PC-9 (cell line): ENCODE measurements at places on chromosomes 12 and 14.

- DNase-seq: no peak
Observed at GRCh38 chr14:103258211-103258610, 75.8 kb upstream of the EIF5 start.

DNA sequence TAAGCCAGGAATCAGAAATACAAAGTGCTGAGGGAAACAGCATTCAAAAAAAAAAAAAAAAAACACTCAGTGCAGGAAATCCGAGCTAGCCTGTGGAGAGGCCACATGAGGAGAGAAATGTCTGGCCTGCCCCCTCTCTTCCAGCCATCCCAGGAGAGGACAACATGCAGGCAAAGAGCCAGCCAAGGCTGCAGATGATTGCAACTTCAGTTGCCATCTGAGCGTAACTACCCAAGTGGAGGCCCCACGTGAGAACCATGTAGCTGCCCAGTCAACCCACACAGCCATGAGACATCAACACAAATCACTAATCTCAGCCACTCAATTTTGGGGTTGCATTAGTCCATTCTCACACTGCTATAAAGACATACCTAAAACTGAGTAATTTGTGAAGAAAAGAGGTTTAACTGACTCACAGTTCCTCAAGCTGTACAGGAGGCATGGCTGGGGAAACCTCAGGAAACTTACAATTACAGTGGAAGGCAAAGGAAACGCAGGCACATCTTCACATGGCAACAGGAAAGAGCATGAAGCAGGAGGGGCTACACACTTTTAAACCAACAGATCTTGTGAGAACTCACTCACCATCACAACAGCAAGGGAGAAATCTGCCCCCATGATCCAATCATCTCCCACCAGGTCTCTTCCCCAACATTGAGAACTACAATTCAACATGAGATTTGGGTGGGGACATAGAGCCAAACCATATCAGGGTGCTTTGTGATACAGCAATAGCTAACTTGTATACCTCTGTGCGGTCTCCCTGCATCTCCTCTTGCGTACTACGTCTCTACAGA lies 161.1 kb downstream of the PIWIL1 start:
- no peak for DNase-seq

- no peak for DNase-seq
Observed at GRCh38 chr12:48175613-48176416, 7.6 kb upstream of the CCDC184 start.

- no peak for DNase-seq
Observed at GRCh38 chr12:26770239-26771070, 62.5 kb downstream of the ITPR2 start.

GRCh38 chr12:69396041-69396440 lies 36.5 kb downstream of the YEATS4 start:
- DNase-seq: no peak

DNA sequence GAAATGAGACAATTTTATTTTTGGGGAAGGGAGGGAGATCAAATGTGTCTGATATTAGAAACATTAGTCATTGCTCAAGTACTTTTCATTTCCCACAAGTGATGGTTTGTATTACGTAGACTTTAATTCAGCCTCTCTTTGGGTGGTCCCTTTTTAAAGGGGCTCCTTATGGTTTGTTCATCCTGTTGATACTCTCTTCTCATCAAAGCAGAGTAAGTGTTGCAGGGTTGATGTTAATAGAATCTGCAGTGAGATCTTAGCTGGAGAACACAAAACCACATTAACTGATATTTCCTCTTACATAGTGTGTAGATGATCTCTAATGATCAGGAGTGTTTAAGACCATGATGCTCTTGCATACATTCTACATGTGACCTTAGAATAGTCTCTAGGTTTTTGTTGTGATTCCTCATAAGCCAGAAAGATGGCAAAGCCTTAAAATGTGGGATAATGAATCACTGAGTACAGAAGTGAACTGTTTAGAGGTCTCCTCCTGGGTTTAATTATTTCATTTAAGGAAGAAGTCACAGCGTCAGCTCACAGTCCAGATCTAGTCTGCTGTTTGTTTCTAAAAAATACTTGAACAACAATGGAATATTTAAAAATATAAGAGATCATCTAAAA lies 87.4 kb upstream of the PTPRR start:
- no peak for DNase-seq

DNA sequence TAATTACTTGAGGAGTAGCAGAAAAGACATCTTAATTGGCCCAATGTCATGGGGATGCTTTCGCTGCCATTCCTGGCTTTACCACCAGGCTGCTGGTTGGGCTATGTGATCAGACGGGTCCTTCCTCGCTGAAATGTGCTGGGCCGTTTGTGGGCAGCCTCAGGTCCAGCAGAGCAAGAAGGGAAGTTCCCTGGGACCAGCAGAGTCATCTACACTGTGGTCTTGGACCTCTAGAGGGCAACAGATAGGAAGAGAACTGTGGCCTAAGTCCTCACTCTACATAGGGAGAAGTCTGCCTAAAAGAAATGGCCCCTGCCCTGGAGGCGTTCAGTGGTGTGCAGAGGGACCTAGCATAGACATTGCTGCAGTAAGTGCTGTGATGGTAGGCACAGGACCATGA lies 10.9 kb downstream of the EVL start:
- no peak for DNase-seq

- no peak for DNase-seq
Observed at GRCh38 chr14:46399049-46399448, 252.5 kb downstream of the RPL10L start.

- no peak for DNase-seq
Observed at GRCh38 chr12:29782871-29783772, 620 bp downstream of the TMTC1 start.

GRCh38 chr12:113818283-113818682 lies 147.8 kb downstream of the RBM19 start:
- no peak for DNase-seq
